BJ (cell line): ENCODE measurements at places on chromosomes 7 and 10. TPM values are rescaled to one million over a fixed set of nuclear protein-coding genes. Genes with fewer than 3 reads are reported as not detected.

SDK1 gene
- polyA plus RNA-seq: 0.01 TPM in 2 replicates

GRCh38 chr7:65301007-65301406, 72.6 kb upstream of the ZNF92 start:
- no peak for DNase-seq

GRCh38 chr10:43622038-43622437, 15.8 kb downstream of the ZNF485 start:
- no peak for DNase-seq

- no peak for DNase-seq
Observed at GRCh38 chr10:11026773-11027172, 9.1 kb downstream of the CELF2 start.

NKX1-2 gene
- not detected in 2 replicates for polyA plus RNA-seq

DNA sequence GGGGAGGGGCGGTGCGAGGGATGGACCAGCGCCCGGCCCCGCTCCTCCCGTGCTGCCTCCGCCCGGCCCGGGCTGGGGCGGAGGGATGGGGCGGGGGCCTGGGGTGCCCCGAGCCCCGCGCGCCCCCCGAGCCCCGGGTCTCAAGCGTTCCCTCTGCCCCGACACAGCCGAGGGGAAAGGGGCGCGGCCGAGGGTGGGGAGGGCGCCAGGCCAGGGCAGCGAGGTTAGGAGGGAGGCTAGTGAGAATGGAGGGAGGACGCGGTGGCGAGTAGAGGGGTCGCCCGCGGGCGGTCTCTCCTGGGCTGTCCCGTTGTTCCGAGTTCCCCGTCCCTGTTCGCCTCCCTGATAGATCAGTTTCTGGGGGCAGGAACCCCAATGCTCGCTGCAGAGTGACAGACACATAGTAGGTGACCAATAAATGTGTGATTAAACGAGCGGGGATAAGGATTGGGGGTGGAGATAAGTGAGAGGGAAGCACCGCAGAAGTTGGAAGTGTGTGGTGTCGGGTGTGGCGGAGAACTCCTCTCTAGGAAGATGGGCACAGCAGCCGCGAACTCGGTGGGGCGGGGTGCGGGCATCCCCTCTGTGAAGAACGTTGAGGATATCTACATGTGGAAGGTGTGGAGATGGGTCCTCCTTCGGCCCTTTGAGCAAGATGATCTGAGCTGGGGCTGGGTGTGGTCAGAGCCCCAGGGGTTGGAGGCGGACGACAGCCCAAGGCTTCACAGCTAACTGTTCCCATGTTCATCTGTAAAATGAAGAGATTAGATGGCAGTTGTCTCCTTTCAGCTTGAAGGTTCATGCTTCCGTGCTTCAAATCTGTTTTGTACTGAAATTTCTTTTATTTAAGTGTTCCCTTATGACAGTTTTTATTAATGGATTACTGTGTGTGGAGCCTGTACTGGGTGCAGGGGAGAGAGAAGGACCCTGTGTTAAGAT, 580 bp downstream of the ZNF775 start:
- no peak for DNase-seq

DNA sequence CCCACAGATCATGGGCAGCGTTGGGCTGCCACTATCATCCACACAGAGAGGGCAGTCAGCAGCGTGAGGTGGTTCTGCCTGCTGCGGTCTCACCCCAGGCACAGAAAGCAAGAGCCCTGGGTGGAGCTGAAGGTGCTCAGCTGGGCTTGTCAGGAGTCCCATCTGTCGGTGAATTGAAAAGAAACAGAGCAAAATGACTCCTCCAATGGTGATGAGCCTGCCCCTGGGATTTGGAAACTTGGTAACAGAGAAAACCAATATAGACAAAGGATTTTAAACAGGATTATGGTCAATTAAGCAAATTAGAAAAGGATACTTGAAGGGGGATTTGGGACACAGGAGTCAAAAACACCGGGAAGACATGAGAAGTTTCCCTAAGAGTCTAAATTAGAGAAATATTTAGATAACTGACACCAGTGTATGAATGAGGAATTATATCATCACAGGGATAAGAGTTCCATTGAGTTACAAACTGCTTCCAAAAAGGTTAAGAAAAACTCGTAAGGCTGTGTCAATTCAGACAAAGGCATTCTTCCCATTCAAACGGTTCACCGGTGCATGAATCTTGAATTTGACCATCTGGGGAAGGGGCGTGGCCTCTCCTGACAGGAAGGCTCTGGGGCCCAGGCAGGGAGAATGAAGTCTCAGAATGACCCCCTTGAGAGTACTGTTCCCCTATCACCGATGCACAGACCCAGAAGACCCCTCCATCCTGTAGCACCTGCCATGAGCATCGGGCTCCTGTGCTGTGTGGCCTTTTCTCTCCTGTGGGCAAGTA, 70.0 kb upstream of the PRSS58 start:
- no peak for DNase-seq

DNA sequence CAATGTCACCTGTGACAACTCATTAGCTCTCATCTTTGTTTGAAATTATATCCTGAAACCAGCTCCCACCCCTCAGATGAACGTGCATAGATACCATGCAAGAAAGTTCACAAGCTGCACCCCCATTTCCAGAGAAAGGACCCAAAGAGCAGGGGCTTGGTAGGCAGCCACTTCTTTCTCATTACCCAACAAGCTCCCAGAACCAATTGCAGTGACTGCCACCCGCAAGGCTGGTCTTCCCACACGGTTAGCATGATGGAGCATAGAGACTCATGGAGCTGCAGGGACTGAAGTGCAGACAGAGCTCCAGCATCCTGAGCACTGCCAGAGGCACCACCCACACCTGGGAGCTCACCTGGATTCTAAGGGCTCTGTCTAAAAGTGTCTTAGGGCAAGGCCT, 28.5 kb downstream of the FRMPD2 start:
- no peak for DNase-seq

ASL gene
- 37.1 and 57.2 TPM in 2 replicates for polyA plus RNA-seq

UNCX gene
- not detected in 2 replicates for polyA plus RNA-seq

COL26A1 gene
- 0.29 and 0.48 TPM in 2 replicates for polyA plus RNA-seq

UPK3BL2 gene
- 6.1 and 19.5 TPM in 2 replicates for polyA plus RNA-seq

GRCh38 chr10:14403881-14404623, 73.3 kb upstream of the FRMD4A start:
- DNase-seq: no peak

- DNase-seq: no peak
Observed at GRCh38 chr10:44238212-44238611, 146.7 kb downstream of the CXCL12 start.

RTKN2 gene
- polyA plus RNA-seq: 1.5 and 3.1 TPM in 2 replicates

- DNase-seq: no peak
Observed at GRCh38 chr10:132689721-132690360, 96.1 kb downstream of the NKX6-2 start.
